ENCODE measurements at places on chromosomes 2 and 18. TPM values are rescaled to one million over a fixed set of nuclear protein-coding genes. Genes with fewer than 3 reads are reported as not detected.

FRZB gene
- total RNA-seq: 1.3 TPM

GRCh38 chr18:59607471-59607870 lies 89.8 kb downstream of the CCBE1 start:
- no peak for DNase-seq

DNA sequence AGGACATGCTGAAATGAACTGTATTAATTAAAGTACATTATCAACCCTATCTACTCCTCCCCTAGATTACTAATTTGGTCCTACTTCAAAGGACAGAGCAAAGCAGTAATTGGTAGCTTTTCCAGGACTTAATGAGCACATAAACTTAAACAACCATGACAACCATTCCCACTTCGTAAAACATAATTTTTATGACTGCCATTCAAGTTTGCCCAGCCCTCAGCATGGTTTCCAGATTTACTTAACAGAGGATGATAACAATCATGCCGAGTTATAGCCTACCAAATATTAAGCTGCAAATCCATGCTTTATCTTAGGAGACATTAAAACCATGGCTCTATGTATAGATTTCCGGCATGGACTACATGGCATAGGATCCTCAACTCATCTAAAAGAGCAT lies 401.1 kb upstream of the CHAC2 start:
- DNase-seq: no peak

DNA sequence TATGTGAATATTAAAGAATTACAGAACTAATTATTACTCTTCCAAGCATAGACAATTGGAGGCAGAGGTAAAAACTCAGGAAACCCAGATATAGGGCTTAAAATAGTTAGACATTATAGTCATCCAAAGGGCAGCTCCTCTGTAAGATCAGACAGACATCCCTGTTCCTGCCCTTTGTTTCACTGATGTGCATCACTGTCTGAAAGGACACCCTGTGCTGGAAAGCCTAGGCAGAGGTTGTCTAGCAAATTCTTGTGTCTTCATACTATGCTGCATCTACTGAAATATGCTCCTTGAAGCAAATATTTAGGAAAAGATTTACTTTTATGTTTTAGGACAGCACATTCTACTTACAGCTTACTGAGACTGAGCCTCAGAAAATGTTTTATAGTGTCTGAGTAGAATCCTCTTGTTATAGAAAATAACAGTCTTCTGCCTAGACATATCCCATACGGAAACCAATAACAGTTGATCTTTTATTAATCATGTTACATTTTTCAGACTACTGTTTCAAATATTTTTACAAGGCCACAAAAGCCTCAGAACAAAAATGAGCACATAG lies 977.3 kb upstream of the CDH2 start:
- no peak for DNase-seq

- DNase-seq: no peak
Observed at GRCh38 chr2:160052531-160052930, 9.9 kb downstream of the PLA2R1 start.

- no peak for DNase-seq
Observed at GRCh38 chr2:59959944-59960343, 593.5 kb downstream of the BCL11A start.

PTPRM gene
- total RNA-seq: 139 TPM

TXNDC9 gene
- 20.8 TPM for total RNA-seq

DNA sequence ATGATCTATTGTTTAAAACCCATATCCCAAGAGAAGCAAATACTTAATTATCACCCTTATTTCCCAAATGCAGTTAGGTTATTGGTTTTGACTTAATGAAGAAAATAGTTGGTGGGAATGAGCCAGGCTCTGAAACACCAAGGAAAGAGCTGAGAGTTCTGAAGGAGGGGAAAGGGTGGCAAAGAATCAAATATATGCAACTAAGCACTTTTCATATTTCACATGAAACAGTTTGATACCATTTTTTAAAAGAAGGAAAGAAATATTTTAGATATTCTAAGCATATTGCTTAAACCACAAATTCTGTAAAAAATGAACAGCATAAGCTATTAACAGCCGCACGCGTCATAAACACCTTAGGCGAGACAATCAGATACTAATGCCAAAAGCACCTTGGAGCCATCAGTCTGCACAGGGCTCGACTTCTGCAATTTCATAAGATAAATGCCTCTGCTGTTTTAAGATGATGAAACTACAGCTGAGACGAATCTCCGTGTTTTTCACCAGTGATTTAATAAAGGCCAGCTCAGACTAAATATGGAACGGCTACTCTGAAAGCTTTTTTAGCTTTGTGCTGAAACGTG lies 371.7 kb downstream of the EN1 start:
- DNase-seq: no peak

- DNase-seq: no peak
Observed at GRCh38 chr2:8922431-8922830, 81.1 kb downstream of the MBOAT2 start.

GREB1L gene
- 2.7 TPM for total RNA-seq

DNA sequence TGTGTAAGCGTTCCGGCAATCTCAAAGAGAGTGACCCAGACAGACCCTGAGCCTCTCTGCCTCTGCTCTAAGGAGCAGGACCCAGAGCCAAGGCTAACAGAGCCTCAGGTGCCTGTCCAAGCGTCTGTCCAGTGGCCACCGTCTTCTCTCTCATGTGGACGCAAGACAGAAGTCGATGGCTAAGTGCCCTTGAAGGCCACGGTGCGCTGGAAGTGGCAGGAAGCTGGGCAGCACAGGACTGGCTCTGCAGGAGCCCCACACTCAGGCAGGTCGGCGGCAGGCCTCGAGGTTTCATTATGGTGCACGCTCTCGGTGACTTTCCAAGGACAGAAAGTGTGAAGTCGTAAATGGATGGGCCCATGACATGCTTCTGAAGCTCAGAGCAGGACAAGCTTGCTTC lies 49.1 kb downstream of the HDAC4 start:
- DNase-seq: no peak

- DNase-seq: peak; percentile 51
Observed at GRCh38 chr2:43086451-43087221, 139.8 kb downstream of the ZFP36L2 start.

DNA sequence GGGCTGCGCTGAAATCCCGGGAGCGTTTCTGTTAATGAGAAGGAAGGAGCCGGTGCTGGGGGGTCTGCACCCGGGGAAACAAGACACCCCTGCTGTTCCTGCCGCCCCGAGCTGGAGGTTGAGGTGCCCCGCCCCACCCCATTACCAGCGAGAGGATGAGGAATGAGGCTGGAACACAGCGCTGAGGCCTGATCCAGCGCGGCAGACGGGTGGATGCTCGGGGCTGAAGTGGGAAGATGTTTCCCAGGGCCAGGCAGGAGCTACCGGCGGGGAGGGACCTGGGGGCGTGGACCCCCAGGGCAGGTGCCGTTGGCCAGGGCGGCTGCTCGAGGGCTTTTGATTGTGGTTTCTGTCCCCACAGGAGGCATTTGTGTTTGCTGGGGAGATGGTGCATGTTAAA lies 134.3 kb upstream of the CTDP1 start:
- DNase-seq: no peak
